ENCODE measurements at places on chromosomes 13 and 19.

GRCh38 chr13:100512422-100512821, 76.2 kb downstream of the GGACT start:
- no peak for DNase-seq

- no peak for DNase-seq
These were observed 101.3 kb upstream of the SLITRK6 start for GRCh38 chr13:85900521-85900920.

DNA sequence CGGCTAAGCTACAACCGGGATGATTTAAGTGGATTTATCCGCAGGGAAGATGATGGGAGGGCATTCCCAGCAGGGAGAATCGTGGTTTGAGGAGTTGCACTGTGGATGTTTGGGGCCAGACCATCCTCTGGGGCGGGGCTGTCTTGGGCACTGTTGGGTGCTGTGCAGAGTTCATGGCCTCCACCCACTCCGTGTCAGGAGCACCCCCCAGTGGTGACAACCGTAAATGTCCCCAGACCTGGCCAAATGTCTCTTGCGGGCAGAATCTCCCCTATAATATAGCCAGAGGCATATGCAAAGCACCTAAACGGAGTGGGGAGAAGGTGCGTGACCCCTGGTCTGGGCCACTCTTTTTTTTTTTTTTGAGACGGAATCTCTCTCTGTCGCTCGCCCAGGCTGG, 40.2 kb downstream of the SMIM24 start:
- no peak for DNase-seq

GRCh38 chr13:77429320-77430142, 102.6 kb upstream of the MYCBP2 start:
- no peak for DNase-seq
